ENCODE measurements at places on chromosomes 2 and 18.

- no peak for DNase-seq
Observed at GRCh38 chr2:954687-955000, 4.0 kb downstream of the SNTG2 start.

- peak; percentile 37 for DNase-seq
Observed at GRCh38 chr2:207164006-207164831, 1.5 kb downstream of the KLF7 start.

GRCh38 chr2:218217360-218218267, 625 bp downstream of the ARPC2 start:
- DNase-seq: no peak

DNA sequence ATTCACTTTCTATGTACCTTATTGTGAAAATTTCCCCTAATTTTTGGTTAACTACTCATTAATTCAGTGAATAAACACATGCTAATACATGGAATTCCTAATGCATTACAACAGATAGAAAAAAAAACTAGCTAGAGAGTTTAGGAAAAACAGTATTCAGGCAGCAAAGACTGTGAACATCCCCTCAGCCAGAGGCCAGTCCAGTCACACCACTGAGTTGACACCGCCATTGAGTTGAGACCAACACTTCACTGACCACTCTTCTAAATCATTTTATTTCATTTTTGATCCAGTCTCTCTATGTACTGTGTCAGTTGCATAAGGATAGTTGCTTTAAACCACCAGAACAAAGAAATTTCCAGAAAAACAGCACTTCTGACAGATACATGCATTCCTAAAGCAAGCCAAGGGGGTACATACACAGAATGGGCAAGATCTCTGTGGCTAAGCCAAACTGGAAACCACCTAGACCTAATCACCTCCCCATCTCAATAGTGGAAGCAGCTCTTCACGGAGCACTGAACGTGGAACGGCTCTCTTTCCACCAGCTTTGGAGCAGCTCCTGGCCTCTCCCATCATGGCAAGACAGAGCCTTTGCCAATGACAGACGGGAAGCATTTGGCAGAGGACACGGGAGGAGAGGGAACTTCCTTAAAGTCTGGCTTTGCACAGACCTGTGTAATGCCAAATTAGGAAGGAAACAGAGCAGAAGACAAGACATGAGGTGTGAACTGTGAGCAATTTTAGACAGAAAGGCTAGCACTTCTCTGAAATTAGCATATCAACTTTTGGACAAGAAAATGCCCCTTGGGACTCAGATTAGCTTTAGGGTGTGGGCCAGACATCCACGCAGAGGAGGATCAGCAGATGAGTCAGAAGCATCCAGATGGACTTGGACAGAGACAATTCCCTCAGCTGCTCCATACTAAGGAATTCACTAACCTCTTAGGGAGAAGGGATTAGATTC, 36.4 kb downstream of the CACNB4 start:
- DNase-seq: no peak

- DNase-seq: no peak
Observed at GRCh38 chr2:126748188-126748760, 92.3 kb downstream of the GYPC start.

GRCh38 chr2:65656160-65656718, 223.8 kb upstream of the SPRED2 start:
- DNase-seq: no peak

DNA sequence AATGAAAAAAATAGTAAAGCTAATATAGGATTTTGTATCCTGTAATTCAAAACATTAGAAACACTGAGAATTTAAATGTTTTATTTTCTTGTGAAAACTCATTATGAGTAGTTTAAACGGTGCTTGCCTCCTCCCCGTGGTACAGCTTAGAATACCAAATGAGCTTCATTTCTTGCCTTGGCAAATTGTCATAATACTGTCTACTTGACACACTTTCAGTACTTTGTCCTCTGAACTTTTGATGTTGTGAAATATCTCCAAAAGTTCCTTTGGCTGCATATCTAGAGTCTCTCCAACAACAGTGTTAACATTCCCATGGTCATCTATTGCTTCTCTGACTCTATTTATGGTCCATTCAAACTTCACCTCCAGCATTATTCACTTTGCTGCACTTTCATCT, 61.9 kb upstream of the EPB41L5 start:
- no peak for DNase-seq

GRCh38 chr18:48769006-48769636, 181.6 kb downstream of the SMAD7 start:
- no peak for DNase-seq

GRCh38 chr18:34122724-34123334, 101.9 kb downstream of the NOL4 start:
- peak; percentile 77 for DNase-seq

DNA sequence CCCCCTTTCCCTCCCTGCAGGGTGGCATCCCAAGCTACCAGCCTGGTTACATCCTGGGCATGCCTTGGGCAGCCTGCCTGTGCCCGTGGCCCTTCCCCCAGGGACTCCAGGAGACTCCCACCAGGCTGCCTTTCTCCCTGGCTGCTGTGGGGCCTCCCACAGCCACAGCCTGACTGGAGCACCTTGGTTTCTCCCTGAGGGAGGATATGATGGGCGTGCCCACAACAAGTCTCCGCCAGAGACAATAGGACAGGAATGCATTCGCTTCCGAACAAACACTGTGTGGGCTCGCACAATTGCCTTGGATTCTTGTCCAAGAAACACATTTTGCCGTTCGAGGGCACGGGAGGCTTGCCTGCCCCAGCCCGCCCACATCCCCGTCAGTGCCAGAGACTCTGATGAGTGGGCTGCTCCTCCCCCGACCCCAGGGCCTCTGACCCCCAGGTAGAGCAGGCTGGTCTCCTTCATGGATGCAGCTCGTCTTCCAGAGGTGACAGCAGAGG, 102.1 kb downstream of the SMAD7 start:
- DNase-seq: peak; percentile 27

DNA sequence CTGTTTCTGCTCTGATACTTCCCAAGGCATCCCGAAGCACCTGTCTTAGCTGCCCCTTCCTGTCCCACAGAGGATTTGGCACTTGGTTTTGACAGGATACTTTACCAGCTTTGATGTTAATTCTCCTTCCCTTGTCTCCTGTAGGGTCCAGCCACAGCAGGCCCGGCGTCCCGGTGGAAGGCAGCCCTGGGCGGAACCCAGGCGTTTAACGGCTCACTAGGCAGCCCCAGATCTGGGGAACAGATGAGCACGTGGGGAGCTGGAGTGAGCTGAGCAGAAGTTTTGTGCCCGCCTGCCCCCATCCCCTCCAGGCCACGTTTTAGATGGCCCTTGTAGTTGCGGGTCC, 11.4 kb downstream of the ANKRD23 start:
- DNase-seq: no peak

DNA sequence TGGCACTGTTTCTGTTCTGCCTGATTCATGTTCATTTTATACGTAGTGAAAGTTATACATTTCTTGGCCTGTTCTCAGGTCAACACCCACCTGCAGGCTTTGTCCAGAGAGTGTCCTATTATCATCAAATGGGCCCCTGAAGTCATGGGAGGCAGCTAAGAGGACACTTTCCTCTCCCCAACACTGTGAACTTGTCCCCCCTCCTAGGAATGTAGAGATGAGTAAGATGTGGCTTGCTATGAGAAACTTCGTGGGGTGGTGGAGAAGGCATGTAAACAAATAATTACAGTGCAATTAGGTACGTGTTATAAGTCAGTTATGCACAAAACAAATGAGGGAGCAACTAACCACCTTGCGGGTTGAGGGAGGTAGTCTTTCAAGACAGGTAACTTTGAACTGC, 57.9 kb downstream of the COL4A3 start:
- DNase-seq: no peak

- no peak for DNase-seq
Observed at GRCh38 chr18:36108196-36108595, 20.9 kb downstream of the SLC39A6 start.

DNA sequence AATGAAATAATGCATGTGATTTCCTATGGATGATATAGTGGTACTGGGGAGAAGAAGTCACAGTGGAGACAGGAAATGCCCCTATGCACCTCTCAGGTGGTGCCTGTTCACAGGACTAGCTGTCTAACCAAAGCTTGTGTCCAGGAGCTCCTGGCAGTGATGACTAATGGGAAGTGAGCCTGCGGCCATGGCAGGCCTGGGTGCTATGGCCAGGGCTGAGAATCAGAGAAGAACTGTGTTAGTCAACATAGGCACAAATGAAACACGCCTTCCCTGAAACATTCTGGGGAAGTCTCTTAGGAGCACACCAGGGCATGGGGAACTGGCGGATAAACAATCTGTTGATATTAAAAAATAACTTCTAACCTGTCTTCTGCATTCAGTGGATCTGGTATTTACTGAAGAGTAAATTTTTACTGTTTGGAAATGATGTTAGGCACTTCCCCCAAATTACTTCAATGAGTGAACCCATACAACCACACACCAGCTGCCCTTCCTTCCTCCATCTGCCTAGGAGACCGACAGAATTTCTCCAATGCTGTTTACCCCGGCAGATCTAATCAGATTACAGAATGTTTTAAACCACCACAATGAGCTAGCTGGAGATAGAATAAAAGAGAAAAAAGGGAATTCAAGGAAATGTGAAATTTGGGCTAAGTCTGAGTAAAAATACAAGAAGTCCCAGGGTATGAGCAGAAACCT, 67.4 kb downstream of the MEP1B start:
- DNase-seq: no peak

DNA sequence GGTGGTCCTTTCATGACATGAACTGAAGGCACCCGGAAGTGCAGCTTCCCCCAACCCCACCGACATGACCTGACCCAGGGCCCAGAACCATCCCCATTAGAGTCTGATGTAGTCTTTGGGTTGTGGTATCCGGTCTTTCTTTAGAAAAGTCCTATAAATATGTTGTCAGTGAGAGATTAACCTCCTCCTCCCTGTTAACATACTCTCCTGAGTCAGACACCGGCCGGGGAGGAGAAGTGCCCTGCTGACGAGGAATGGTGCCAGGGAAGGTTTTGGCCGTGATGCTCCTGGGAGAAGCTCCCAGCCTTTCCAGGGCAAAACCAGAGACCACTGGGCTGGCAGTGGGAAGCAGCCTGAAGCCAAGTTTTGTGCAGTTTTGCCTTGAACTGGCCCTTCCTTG, 109.0 kb downstream of the LAMA3 start:
- no peak for DNase-seq

GRCh38 chr2:178811901-178812300, 4.7 kb upstream of the TTN start:
- no peak for DNase-seq

- no peak for DNase-seq
Observed at GRCh38 chr2:233146194-233146593, 86.1 kb downstream of the INPP5D start.

GRCh38 chr2:36663851-36664695, 32.4 kb upstream of the VIT start:
- DNase-seq: peak; percentile 69

DNA sequence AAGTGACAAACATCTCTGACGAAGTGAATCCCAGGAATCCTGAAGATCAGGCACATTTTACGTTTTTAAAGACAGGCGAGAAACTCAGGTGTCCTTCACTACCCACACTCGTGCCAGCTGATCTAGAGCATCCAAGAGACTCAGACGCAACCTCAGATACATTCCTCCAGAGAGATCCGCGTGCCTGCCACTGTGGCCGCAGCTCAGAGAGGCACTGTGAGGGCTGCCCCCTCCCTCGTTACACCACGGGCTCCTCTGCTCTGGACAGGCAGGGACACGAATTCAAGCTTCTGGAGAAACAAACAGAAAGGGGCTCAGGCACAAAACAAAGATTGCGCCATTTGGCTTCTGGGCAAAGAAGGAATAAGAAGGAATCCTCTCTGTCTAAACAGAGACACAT, 268.0 kb downstream of the HDAC4 start:
- no peak for DNase-seq
